ENCODE measurements at places on chromosomes 7 and 10.

GRCh38 chr7:101880282-101881054, 63.0 kb downstream of the CUX1 start:
- DNase-seq, result no peak

GRCh38 chr10:59682986-59683937, 26.4 kb downstream of the SLC16A9 start:
- no peak for DNase-seq

DNA sequence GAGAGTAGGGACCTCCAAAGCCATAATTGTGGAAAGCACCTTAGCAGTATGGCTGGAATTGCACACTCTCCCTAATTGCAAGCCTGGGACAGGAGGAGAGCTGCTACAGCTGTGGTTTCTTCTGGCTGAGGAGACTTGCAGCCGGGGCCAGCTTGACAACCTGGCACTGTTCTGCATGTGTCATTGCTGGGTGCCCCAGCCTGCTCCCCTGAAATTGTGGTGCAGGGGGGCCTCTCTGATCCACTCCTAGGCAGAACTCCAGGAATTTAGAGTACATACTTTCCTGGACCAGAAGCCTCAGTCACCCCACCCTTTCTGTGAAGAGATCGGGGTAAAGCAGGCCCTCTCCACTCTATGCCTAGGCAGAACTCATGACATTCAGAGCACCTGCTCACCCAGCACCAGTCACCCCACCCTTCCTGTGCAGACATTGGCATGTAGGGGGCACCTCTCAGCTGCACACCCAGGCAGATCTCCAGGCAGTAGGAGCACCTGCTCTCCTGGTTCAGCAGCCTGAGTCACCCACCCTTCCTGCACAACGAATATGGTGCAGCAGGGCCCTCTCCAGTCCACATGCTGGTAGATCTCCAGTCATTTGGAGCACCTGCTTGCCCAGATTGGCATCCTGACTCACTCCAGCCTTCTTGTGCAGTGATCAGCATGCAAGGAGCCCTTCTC, 34.4 kb upstream of the DYNC1I1 start:
- no peak for DNase-seq

GRCh38 chr10:34153663-34154382, 661.3 kb downstream of the PARD3 start:
- DNase-seq, result no peak

Measured in stimulated activated CD4-positive, alpha-beta T cell treated with anti-CD3 and anti-CD28 coated beads, TNF-alpha, amount 100 ng/mL, for 48 hours (primary cell).